ENCODE measurements at places on chromosomes 3 and 15.

- no peak for DNase-seq
These were observed 38.0 kb downstream of the OSBPL10 start for GRCh38 chr3:31943041-31943440.

- no peak for DNase-seq
These were observed 457 bp upstream of the DNAJA4 start for GRCh38 chr15:78263907-78264303.

DNA sequence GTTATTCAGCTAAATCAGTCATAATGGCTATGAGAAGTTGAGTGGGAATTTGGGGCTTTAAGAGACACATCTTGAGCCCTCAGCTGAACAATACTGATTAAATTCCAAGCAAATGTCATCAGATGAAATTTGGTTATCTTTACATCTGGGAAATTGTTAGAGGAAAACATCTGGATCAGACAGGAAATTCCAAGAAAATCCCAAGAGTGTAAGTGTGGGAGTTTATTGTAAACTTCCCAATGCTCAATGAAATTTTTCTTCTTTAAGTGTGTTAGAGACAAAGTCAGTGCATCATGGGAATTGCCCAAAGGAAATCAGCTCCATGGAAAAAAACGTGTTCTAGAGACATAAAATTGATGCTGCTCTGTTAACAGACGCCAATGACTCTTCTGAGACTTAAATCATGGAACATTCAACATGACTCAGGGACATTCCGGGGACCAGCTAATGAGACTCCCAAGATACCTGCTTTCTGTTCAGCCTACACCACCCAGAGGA lies 19.8 kb upstream of the DCLK3 start:
- no peak for DNase-seq

DNA sequence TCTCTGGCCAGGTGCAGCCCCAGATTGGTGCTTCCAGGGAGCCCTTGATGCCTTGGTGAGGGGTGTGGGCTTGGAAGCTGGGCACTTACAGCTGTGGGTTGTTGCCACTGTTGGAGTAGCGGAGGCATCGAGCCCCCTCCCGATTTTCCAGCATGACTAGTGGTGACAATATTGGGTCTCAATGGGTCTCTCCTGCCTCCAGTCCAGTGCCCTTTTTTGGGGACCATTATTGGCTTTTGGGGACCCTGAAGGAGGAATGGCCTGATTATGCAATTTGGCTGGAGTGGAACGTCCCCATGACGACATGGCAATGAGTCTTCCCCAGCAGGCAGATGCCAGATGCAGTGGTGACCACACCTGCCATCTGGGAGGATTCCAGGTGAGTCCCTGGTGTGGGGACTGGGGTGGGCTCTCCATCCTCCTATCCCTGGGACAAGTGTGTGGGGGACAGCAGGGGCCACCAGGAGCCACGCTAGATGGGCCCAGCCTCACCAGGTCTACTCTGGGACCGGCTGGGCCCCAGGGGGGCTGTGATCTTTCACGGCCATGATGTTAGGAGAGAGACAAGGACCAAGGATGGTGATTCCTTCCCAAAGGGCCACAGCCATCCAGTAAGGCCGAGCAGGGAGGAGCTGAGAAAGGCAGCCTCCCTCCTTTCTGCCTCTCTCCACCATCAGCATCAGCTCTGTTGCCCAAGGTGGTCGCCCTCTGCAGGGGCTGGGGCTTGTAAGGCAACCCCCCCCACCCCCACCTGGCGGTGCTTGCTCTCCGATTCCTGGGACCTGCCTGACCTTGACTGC lies 196.8 kb downstream of the GOLGA6L6 start:
- peak; percentile 11 for DNase-seq

DNA sequence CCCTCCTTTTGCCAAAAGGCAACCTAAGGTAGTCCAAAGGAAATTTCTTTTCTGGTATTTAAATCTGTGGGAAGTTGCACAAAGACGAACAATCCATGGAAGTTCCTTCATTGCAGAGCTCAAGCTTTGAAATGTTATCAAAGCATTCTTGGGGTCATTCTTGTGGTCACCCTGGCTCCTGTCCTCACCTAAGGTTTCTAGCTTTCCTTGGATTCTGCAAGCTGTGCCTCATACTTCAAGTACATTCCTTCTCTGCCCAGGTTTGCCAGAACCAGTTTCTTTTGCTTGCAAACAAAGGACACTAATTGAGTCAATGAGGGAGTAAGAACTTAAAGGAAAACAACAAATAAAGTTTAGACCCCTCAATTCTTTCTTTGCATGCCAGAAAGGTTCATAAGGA lies 329.8 kb upstream of the PDZRN3 start:
- no peak for DNase-seq

- DNase-seq = no peak
These were observed 13.7 kb downstream of the ACSBG1 start for GRCh38 chr15:78220713-78221112.

DNA sequence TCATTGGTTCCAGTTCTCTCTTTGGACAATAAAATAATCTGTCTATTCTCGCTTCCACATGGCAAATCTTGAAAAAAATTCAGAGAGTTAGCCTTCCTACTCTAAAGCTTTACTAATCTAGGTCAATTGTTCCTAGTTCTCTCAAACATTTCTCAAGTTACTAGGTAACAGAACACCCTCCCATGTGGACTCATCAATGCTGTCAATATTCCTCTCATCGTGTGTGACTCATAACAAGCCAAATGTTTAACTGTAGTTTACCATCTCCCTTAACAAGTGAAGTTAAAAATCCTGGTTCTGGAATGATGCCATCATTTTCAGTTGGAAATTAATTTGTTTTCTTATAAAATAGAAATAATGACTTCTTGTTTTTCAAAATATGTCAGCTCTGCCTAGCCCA lies 438.6 kb downstream of the ROBO1 start:
- DNase-seq = no peak

- no peak for DNase-seq
These were observed 40.4 kb upstream of the CHRNB4 start for GRCh38 chr15:78681281-78682003.

- no peak for DNase-seq
These were observed 123.9 kb upstream of the AGBL1 start for GRCh38 chr15:85955501-85956391.

DNA sequence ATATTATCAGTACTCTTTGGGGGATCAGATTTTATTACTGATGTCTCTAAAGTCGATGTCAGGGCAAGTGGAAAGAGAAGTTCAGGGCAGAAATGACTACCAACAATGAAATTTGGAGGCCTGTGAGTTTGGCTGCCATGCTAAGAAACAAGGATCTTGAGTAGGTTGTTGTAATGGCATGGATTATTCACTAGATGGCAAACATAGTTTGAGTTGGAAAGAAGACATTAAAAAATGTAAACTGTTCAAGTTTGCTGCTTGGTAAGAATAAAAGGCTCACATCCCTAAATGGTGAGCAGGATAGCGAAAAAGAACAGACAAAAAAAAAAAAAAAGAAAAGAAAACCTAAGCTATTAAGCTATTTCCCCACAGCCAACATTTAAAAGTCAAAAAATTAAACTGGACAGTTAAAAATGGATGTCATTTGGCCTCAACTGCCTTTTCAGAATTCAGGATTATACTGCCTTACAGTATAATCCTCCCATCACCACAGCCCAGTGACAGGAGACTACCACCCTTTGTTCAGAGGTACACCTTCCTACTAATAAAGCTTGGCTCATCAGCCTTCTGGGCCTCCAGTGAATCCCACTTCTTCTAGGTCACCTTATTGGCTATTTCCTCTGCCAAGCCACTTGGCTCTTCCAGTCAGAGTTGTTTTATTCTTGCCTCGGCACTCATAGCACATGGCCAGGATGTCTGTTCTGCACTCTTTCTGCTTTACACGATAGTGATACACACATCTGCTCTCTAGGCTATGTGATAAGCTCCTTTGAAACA lies 163.7 kb downstream of the PLD1 start:
- DNase-seq = no peak

DNA sequence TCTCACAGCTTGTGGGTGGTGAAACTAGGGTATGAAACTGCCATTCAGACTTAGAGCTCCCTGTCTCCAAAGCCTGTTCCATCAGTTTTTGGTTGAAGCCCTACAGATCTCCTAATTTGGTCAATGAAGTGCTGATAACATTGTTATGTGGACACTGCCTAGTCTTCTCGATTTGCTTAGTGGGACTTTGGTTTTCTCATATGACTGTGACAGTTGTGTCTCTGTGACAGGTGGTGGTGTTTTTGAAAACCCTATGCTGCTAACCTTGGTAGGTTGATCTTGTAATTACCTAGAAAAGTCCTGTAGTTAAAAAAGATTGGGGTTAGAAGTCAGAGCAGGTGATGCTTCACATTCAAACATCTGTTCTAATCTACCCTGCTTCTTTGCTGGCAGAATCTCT lies 9.2 kb downstream of the PPM1L start:
- no peak for DNase-seq

DNA sequence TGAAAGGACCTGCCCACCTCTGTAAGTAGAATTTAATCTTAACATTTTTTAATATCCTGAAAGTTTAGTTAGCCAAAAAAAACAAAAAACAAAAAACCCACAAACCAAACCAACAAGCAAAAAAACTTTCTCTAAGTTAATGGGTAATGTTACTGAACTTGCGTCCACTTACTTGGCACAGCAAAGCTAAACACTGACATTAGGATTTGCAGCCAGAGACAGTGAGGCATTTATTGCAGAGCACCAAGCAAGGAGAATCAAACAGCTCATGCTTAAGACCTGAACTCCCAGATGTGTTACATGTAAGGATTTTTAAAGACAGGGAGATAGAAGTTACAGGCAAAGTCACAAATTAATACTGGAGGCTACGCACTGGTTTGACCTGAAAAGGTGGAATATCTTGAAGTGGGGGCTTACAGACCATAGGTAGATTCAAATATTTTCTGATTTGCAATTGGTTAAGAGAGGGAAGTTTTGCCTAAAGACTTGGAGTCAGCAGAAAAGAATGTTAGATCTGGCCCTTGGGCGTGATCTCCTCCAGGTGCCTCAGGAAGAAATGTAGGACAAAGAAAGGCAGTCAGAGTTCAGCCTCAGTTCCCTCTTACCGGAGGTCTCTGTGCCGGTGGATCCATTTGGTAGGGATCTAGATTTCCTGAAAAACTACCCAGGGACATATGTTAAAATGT lies 205.0 kb downstream of the ADAMTSL3 start:
- DNase-seq = no peak

- DNase-seq = no peak
These were observed 31.0 kb upstream of the AVEN start for GRCh38 chr15:34070003-34070402.

GRCh38 chr3:151283907-151284461 lies 5.6 kb upstream of the P2RY14 start:
- no peak for DNase-seq

DNA sequence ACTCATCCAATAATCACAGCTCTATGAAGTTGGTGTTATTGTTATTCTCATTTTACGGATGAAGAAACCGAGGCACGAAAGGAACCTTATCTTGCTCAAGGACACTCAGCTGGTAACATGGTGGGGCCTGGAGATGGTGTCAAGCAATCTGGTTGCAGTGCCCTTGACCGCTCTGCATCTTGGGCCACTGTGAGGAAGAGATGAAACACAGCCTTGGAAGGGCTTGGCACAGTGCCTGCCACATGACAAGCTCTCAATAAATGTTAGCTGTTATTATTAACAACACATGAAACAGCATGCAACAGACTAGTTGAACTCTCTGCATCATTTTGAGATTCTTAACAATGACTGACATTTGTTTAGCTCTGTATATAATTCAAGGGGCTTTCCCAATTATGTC lies 10.1 kb upstream of the ITGA11 start:
- DNase-seq = no peak
